ENCODE measurements at places on chromosomes 3 and 15.
A peak's percentile ranks its signal among the peaks of the same experiment; 100 is the strongest.

DNA sequence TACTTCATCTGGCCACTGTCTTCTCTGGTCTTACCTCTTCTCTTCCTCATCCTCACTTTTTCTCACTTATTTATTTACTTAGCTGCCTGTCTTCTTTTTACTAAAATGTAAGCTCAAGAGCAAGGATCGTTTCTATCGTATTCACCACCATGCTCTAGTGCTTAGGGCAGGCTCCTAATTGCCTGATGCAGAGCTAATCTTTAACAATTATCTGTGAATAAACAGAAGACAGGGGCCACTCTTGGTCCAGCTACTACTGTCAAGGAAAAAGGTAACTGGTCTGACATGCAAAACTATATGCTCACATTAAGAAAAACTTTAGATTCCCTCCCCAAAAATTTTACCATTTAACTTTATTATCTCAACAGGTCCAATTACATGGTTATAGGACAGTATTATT lies 17.5 kb downstream of the PIK3R4 start:
- DNase-seq = no peak

DNA sequence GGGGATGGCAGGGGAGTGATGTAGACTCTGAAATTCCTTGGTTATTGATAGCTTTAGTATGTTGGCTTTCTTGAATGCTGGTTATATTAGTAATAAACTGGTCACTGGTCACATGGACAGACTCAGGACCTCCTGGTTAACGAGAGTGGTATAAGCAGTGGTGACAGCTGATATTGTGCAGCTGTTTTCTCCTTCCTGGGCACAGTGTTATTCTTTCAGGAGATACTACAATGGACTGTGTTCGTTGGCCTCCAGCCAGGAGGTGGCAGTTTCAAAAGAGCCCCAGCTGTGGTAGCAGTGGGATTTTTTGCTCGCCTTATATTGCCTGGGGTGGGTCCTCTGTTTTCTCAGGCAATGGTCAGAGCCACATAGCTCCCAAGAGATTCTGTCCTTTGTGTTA lies 181.6 kb upstream of the RBMS3 start:
- DNase-seq = peak; percentile 18

DNA sequence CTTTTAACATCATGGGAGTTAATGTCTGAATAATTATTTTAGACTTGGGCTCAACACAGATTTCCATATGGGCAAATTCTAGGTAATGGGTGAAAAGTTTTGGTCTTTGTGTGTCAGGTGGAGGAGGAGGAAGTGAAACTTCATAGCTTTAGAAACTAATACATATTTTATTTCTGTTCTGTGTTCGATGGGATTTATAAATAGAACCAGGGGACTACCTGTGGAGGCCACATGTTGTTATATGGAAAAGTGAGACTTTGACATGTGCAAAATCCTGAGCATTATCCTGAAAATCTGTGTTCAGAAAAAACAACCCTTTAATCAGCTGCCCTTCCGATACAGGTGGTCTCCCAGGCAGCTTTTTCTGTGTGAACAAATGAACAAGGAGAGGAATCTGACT lies 209.5 kb downstream of the SOX2 start:
- DNase-seq = no peak

- DNase-seq = no peak
Measured at GRCh38 chr15:89149501-89150101, 61.3 kb downstream of the ABHD2 start.

GRCh38 chr3:41502481-41502880 lies 303.2 kb downstream of the CTNNB1 start:
- no peak for DNase-seq

- no peak for DNase-seq
Measured at GRCh38 chr3:53764026-53764775, 82.0 kb downstream of the CHDH start.

GRCh38 chr3:109363634-109364033 lies 26.3 kb upstream of the DPPA4 start:
- DNase-seq = no peak

GRCh38 chr15:28962851-28963710 lies 77.3 kb downstream of the APBA2 start:
- no peak for DNase-seq

Data from foreskin fibroblast (primary cell).